ENCODE measurements at places on chromosomes 3 and 15. TPM values are rescaled to one million over a fixed set of nuclear protein-coding genes. Genes with fewer than 3 reads are reported as not detected.

Gene FMN1
- 5.7 TPM for total RNA-seq

Gene VPS13C
- 149 TPM for total RNA-seq

Gene LXN
- total RNA-seq = 25.5 TPM

Gene EIF4E3
- 22.4 TPM for total RNA-seq

Gene OIP5
- total RNA-seq = 5.5 TPM

Gene NTRK3
- total RNA-seq = 62.7 TPM
